Hematopoietic multipotent progenitor cell (in vitro differentiated cells): ENCODE measurements at places on chromosomes 2 and 18.
A peak's percentile ranks its signal among the peaks of the same experiment; 100 is the strongest.

GRCh38 chr18:43054815-43055519 is 60.5 kb downstream of the RIT2 start:
- no peak for DNase-seq

DNA sequence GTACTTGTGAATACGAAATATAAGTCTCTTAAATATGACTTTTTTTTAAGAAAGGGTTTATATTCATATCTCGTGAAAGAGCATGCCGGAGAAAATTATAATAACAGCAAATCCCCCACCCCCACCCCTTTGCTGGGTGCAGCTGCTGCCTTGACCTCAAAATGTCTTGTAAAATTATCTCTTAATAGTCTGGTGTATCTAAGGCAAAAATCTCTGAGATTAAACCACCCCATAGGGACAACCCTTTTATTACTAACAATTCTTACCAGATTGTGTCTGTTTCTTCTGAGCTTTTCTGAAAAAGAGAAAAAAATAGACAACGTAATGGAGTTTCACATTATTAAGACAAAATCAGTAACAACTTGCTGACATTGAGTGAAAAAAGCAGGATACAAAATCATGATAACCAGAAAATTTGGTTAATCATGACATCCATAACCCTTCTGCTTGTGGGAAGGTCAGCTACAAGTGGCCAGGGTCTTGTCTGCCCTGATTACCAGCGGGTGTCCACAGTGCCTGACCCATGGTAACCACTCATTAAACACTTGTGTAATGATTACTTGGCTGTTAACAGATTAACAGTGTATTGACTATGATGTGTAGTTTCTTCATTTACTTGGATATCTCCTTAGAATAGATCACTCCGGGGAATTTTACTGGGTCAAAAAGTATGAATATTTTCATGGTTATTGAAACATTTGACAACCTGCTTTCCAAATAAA is 1.5 kb downstream of the STRADB start:
- DNase-seq, result no peak

DNA sequence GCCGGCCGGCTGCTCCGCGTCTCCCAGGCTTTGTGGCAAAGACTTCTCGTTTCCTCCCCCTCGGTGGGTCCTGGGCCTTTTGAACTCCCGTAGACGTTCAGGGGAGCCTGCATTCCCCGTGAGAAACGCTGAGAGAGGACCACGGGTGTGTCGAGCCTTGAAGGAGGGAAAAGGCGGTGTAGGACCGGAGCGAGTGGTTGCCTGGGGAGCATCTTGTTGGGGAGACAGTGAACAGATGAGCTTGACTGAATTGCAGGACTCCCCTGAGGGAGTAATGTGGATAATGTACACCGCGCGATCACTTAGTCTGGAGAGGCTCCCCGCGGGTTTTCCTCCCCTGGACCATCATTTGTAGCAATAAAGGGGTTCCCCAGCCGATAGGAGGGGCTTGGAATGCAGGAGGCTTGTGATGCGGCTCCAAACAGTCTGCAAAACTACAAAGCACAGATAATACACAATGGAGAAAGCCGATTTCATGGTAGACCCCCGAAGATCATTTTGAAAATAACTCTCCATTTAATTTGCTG is 769 bp downstream of the ALMS1 start:
- no peak for DNase-seq

GRCh38 chr18:63105636-63106316 is 213.8 kb downstream of the BCL2 start:
- no peak for DNase-seq

DNA sequence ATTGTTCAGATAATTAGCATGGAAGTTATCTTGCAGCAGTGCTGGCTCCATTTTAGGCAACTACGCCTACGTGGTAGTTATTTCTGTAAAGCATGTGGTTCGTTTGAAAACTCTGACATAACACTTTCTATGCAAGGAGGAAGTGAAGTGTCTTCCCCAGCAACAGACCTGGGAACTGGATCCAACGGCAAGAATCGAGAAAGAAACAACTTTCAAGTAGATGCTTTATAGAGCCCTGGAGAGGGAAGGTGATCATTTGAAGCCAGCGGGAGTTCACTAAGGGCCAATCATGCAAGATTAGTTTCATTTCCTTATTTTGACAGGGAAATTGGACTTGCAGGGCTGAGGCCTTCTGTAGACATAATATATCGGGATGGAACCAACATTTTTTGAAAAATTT is 218.3 kb downstream of the ACKR3 start:
- no peak for DNase-seq

DNA sequence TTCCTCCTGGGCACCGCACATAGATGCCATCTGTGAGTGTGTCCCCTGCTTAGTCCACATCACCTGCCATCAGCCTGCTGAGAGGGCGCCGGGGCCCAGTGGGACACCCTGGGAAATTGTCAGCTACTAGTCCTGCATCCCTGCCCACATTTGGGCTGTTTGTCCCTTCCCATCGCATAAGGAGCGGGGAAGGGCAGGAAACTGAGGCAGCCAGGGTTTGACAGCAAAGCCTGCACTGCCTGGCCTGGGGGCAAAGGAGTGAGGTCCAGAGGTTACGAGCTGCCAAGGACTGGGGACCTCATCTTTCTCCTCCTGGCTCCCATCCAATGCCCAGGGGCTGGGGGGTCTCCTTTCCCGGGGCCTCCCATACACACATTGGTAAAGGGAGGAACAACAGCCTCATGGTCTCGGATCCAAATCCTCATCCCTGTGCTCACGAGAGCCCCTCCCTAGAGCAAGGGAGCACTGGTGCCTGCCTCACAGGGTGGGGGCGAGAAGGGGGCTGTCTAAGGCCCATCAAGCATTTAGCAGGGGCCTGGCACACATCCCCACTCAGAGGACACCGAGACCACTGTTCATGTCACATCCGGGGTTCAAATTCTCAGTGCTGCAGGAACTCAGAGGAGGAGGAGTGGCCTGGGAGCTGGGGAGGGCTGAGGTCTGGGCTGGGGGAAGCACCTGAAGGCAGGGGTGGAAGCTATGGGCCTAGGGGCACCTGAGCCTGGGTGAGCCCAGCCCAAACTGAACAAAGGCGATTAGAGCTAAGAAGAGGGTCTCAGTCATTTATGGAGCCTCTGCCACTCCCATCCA is 113.8 kb downstream of the SMAD7 start:
- DNase-seq, result no peak

- DNase-seq, result no peak
Measured at GRCh38 chr2:197805715-197806633, 1.6 kb downstream of the PLCL1 start.

- DNase-seq, result no peak
Measured at GRCh38 chr2:147923846-147924245, 79.0 kb downstream of the ACVR2A start.

DNA sequence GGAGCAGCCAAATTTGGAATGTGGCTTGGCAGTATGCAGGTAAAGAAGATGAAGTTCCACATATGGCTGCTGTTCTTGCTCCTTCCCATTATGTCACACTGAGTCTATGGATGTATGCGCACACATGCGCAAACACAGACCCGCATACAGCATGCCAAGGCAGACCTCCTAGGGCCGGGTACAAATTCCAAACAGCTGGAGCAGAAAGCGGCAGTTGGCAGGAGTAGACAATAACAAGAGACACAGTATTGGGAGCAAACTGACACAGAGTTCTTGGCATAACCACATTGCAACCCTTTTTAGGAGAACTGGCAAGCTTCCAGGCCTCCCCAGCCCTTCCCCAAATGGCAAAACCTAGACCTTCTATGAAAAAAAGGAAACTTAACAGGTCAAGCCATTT is 268.9 kb downstream of the SP3 start:
- no peak for DNase-seq

- no peak for DNase-seq
Measured at GRCh38 chr2:54423213-54423612, 32.9 kb upstream of the SPTBN1 start.

- DNase-seq, result no peak
Measured at GRCh38 chr2:128541448-128541847, 222.8 kb upstream of the HS6ST1 start.

DNA sequence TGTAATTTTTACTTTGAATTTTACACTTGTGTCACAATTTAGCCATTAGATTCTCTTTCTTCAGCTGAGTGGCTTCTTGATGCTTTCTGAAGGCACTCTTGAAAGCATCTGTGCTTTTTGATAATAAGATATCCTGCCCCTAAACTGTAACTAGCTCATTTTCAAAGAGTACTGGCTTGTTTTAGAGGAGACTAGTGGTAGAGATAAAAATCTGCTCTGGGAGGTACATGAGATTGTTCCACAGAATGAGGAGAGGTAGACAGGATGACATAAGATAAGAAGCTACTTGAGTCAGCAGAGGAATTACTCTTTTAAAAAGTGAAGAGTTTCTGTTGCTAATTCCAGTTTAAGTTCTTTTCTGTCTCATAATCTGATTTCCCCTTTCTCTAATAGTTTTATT is 10.6 kb downstream of the PLEKHB2 start:
- DNase-seq, result no peak

- DNase-seq, result no peak
Measured at GRCh38 chr18:56067214-56067894, 479.4 kb upstream of the TCF4 start.

GRCh38 chr2:141301551-141301950 is 829.3 kb downstream of the LRP1B start:
- no peak for DNase-seq

GRCh38 chr2:157777427-157777826 is 98.7 kb downstream of the ACVR1 start:
- peak; percentile 43 for DNase-seq

DNA sequence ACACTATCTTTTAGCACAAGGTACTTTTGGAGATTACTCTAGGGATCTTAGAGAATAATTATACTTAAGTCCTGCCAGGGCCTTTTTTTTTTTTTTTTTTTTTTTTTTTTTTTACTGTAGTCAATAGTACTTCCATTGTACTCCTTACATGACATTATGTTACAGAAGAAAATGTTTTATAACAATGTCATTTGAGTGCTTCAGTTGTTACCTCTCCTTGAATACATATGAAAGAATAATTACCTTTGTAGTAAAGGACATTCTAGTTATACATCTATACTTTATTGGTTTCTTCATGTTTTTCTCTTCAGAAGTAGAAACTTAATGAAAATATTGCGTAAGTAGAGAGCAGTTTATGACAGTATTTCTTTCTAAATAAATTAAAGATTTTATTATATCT is 834.9 kb downstream of the DPP10 start:
- DNase-seq, result no peak

DNA sequence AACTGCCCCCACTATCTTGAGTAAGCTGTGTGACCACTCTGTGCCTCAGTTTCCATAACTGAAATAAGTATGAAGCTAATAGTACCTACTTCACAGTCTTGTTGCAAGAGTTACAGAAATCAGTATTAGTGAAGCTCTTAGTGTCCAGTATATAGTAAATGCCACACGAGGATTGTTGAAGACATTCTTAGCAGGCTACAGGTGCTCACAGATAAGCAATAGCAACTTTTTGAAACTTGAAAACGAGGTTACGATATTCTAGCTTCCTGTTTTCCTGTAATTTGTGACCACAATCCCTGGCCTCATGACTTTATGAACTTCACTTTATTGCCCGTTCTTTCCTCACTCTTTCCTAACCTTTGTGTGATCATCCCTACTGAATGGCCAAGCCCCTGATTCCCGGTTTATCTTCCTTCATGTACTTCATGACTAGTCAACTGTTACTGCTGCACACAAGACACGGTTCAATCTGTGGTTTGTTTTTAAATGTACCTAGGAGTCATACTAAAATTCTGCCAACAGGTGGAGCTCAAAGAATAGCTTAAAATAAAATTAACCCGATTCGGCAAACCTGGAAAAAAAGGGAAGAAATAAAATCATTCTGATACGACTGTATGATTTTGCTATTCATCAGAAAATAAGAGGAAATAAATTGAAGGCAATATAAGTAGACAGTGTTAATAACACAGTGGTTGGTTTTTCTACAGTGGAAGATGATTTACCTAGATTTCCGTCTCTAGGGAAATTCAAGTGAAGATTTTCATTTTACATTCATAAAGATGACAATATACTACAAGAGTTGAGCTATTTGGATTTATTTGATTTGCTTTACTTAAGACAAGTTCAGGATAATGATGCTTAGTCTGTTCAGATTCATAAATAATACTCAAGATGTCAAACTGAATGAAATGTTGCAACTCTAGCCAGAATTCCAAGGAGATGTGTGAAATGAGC is 38.1 kb upstream of the STAT1 start:
- DNase-seq, result peak; percentile 71

DNA sequence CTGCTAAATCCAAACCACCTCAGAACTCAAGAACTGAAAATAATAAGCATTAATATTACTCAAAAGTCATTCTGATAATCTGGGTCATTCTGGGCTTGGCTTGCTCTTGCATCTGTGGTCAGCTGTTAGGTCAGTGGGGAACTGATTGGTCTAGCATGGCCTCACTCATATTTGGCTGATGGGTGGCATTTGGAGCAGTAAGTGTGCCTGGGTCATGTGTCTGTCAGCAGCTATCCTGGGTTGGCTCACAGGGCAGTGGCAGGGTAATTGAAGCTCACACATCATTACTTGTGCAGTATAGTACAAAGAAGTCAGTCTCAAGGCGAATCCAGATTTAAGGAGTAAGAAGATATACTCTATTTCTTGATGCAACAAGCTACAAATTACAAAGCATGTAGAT is 9.6 kb downstream of the RPL37A start:
- no peak for DNase-seq

DNA sequence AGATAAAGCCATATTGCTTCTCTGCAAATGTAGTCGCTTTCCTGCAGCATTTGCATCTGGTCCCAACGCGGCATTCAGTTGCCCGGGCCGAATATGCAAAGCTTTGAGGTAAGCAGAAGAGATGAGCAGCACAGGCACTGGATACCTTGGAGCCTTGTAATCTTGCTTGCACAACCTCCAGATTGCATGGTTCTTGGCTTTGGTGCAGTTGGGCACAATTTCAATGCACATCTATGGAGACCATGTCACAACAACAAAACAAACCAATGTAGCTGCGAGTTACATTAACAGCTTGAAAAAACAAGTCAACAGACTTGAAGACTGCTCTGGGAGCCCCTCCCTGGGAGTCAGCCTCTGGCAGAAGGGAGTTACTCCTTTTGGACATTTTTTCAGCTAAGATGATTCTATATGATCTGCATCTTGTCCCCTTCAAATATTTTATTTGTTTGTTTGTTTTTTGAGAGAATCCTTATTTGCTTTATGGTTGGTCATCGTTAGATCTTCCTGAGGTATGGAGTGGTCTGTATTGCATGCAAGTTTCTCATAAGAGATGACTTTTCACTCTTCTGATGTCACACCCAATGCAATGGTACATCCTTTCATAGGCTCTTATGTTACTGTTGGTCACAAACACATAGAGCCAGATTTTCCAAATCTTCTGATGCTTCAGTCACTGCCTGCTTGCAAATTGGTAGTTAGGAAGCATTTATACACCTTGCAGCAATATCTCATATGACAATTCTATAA is 113.5 kb downstream of the EFEMP1 start:
- DNase-seq, result no peak

- DNase-seq, result no peak
Measured at GRCh38 chr2:150517951-150518680, 30.6 kb upstream of the RND3 start.

- DNase-seq, result no peak
Measured at GRCh38 chr2:28658369-28658768, 93.3 kb upstream of the PPP1CB start.

GRCh38 chr2:26631401-26632170 is 9.6 kb downstream of the CIB4 start:
- no peak for DNase-seq

GRCh38 chr2:9819551-9819950 is 23.7 kb upstream of the TAF1B start:
- no peak for DNase-seq

- peak; percentile 13 for DNase-seq
Measured at GRCh38 chr2:12555012-12555645, 161.6 kb upstream of the TRIB2 start.
